GM12864 (cell line): ENCODE measurements at places on chromosomes 3 and 15.
A peak's percentile ranks its signal among the peaks of the same experiment; 100 is the strongest.

DNA sequence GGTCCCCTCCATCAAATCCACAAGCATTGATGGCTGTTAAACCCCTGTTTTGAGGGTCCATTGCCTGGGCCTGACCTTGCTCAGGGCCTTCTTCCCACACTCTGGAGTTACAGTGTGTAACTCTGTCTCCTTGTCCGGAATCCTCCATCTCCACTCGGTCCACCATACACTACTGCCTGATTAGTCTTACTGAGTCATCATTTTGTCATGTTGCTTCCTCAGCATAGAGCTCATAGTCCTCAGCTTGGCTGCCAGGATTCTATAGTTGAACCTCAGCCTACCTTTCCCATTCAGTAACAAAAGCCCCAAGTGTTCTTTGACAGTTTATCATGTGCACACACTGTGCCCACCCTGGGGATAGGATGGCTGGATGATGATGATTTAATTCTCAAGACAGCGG is 113.0 kb downstream of the PDE8A start:
- DNase-seq = no peak

DNA sequence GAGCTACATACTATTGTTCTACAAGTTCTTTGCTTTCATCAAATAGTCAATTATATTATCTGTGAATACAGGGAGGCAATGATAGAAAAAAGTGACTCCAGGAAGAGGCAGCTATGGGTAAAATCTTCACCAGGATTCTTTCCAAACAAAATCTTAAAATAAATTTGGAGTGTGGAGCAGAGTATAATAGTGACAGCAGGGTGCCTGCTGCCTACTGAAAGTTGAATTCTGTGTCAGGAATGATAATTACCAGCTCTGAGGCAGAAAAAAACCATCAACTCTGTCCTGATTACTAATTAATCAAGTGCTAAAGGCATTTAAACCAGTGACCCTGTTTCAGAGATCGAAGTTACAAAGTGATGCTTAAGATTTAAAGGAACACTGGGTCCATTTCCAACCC is 148.0 kb downstream of the DIPK2A start:
- no peak for DNase-seq

GRCh38 chr3:37751016-37751415 is 110.7 kb upstream of the CTDSPL start:
- no peak for DNase-seq

GRCh38 chr3:171673951-171674350 is 136.3 kb downstream of the PLD1 start:
- DNase-seq = no peak

DNA sequence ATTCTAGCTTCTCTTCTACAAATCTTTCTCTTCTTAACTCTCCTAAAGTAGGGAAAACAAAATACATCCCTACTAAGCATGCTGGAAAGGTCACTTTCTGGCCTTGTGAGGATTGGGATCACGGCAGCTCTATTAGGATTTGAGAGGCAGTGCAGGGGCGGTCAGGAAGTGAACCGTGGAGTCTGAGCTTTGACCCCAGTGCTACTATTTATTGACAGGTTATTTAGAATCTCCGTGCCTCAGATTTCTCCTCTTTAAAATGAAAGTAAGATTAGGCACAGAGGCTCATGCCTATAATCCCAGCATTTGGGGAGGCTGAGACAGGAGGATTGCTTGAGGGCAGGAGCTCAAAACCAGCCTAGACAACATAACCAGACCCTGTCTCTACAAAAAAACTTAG is 42.0 kb upstream of the CHRM5 start:
- DNase-seq = no peak

DNA sequence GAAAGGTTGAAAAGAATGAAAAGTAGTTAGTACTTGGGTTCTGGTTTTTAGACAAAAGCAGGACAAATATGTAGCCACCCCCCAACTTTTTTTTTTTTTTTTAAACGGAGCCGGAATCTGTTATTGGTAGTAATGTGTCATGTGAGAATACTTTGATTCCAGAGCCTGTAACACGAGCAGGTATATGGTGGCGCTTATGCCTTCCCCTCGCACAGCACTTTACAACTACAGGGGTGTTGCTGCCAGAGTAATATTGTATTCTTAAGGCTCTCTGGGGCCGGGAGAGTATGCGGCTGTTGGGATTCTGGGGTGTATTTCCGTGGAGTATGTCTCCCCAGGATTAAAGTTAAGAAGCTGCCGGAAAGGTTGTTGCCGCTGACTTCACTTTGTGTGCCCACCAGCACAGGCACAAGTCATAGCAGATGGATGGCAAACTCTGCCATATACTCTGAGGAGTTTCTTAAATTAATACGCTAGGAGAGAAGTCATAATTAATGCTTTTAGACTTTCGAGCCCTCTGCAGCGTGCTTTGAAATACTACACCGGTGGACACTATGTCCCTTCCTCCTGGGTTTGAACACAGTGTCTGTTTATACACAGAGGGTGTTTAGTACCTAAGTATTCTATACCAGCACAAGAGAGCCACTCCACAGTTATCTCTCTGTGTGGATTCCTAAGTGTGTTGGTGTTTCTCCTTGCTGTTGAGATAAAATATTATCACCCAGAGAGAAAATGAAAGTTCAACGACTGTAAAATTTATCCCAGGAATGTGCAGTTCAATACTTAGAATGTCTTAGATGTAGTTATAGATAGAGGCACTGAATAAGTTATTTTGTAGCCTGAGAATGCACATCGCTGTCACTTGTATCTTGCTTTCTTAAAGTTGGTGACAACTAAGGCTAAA is 1.4 kb downstream of the MBNL1 start:
- no peak for DNase-seq

GRCh38 chr15:68497206-68497910 is 65.4 kb upstream of the ITGA11 start:
- no peak for DNase-seq

DNA sequence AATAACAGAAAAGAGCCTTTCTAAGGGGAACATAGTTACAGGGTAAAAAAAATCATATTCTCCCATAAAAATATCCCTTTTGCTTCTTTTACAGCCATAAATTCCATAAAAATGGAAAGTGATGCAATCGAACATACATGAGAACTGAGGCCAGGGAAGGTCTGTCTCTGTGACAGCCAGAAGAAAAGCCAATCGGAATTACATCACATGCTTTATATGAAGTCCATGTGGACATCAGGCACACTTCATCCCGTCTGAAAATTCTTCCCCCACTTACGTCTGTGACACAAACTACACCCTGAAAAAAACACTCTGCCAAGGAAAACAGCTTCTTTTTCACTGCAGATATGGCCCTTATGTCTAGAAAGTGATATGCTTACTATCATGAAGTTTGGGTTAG is 323.5 kb downstream of the ERC2 start:
- DNase-seq = no peak

- DNase-seq = no peak
Measured at GRCh38 chr3:189652042-189652441, 20.9 kb downstream of the TP63 start.

DNA sequence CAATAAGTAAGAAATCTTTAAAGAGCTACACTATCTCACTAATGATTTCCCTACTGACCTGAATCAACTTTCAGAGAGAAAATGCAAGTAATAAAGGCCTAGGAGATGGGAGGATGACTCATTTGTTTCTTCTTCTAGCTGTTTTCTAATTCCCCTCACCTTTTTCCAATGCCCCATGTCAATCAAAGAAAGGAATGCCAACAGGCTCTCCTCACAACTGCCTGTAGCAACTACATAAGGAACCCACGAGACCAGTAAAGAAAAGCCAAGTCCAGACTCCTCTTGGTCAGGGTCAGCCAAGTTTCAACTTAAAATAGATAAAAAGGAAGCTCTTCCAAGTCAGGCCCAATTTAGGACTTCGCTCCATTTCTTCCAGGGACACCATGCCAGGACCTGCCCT is 201.9 kb downstream of the TNIK start:
- DNase-seq = no peak

DNA sequence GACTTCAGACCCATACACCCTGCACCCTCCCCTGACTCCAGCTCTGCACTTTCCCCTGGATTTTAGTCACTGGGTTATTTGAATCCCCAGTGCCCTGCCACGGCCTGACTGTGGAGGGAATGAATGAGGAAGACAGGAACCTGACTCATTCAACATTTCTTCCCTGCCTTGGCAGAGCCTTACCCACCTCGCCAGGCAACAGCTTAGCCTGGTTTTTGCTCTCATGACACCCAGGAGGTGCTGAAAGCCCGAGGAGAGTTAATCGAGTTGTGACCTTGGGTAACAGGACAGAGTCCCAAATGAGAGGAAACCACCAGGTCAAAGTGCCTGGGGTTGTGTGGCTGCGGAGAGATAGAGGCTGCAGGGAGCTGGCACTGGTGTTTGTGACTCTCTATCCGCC is 128.3 kb downstream of the SMAD6 start:
- DNase-seq = no peak

DNA sequence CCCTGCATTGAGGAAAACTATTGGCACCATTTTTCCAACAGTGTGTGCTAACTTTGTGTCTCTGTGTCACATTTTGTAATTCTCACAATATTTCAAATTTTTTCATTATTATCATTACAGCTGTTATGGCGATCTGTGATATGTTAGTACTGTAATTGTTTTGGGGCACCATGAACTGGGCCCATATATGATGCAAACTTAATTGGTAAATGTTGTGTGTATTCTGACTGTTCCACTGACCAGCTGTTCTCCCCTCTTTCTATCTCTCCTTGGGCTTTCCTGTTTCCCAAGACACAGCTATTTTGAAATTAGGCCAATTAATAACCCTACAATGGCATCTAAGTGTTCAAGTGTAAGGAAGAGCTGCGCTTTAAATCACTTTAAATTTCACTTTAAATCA is 2.2 kb upstream of the CYP8B1 start:
- DNase-seq = no peak

DNA sequence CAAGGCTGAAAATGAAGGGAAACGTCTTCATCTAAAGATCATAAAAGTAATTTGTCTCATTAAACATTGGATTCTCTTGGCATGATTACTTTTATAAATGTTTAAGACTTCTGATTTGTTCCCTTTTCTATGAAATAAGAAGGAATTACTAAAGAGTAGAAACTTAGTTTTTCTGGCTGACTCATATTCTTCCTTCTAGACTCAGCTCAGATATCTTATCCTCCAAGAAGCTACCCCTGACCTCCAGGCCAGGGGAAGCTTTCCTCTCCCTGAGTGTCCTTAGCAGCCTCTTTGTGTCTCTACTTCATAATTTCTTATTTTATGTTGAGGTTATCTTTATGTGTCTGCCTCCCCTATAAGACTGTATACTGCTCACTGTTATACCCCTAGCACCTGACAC is 291.9 kb upstream of the STT3B start:
- no peak for DNase-seq

DNA sequence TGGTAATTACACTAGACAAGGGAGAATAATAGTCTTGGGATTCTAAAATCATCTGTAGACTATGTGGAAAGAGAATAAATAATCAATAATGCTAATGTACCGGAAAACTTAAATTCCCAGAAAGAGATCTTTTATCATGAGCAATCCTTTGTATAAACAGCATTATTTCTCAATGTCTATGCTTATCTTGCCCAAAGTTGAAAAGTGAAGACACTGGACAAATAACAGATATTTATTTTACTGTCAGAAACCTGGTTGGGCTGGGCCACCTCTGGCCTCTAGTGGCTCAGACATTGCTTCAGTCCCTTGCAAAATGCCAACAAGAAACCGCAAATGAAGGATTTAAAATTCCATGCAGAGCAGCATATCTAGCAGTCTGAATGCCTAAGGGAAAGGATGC is 409.9 kb downstream of the FHIT start:
- no peak for DNase-seq

GRCh38 chr15:99956022-99956775 is 223.0 kb upstream of the LYSMD4 start:
- no peak for DNase-seq

GRCh38 chr15:65409036-65409631 is 13.6 kb downstream of the IGDCC4 start:
- DNase-seq = peak; percentile 18

GRCh38 chr3:152204218-152204617 is 64.5 kb upstream of the MBNL1 start:
- no peak for DNase-seq

DNA sequence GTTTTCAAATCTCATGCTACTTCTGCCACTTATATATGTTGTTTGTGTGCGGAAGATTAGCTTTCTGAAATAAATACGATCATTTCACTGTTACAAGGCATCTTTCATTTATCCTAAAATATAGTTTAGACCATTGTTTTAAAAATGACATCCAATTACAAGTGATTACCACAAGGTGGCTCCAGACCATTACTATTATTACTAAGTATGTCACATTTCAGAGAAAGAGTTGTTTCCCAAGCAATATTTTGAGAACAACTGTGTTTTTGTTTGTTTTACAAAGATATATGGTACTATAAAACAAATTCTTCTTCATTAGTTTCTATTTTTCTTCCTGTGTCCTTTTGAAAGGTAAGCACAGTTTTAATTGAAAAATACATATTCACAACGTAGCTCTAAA is 136.0 kb upstream of the RAP2B start:
- DNase-seq = peak; percentile 8

- DNase-seq = no peak
Measured at GRCh38 chr15:65938604-65939003, 69.3 kb downstream of the RAB11A start.
